ENCODE measurements at places on chromosomes 6 and 20. TPM values are rescaled to one million over a fixed set of nuclear protein-coding genes. Genes with fewer than 3 reads are reported as not detected.

Gene APOBEC2
- not detected for polyA plus RNA-seq

Gene C6orf15
- polyA plus RNA-seq: not detected

Gene IP6K3
- 1.1 TPM for polyA plus RNA-seq

Gene ZNF76
- polyA plus RNA-seq: 28.3 TPM

Gene SLC26A8
- 0.10 TPM for polyA plus RNA-seq

Gene GHRH
- not detected for polyA plus RNA-seq

Gene PPT2
- 5.4 TPM for polyA plus RNA-seq

Gene CLPSL2
- polyA plus RNA-seq: not detected

Gene COL9A1
- polyA plus RNA-seq: 0.46 TPM

Gene C20orf204
- not detected for polyA plus RNA-seq

Gene CTNNBL1
- 34.8 TPM for polyA plus RNA-seq

Gene DNAH8
- polyA plus RNA-seq: under 0.01 TPM

Gene FRK
- polyA plus RNA-seq: 6.5 TPM

Gene ATG5
- polyA plus RNA-seq: 54.6 TPM

Gene SLC17A4
- 12.6 TPM for polyA plus RNA-seq

Gene HLA-DQA1
- 250 TPM for polyA plus RNA-seq
